ENCODE measurements at places on chromosomes 12 and 14.

DNA sequence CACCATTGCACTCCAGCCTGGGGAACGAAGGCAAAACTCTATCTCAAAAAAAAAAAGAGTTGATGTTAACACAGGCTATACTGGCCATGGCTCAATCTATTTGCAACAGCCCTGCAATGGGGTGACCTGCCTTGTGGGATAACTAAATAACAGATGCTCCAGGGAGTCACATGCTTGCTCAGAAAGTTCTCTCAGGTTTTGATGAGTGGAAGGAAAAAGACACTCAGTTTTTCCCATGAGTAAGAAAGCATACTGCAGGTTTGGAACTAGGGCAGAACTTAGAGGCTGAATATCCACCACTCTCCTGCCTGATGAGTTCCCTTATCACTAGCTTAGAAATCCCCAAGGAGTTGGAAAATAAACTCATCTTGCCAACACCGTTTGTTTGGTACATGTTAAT lies 16.9 kb downstream of the WSB2 start:
- DNase-seq: no peak

DNA sequence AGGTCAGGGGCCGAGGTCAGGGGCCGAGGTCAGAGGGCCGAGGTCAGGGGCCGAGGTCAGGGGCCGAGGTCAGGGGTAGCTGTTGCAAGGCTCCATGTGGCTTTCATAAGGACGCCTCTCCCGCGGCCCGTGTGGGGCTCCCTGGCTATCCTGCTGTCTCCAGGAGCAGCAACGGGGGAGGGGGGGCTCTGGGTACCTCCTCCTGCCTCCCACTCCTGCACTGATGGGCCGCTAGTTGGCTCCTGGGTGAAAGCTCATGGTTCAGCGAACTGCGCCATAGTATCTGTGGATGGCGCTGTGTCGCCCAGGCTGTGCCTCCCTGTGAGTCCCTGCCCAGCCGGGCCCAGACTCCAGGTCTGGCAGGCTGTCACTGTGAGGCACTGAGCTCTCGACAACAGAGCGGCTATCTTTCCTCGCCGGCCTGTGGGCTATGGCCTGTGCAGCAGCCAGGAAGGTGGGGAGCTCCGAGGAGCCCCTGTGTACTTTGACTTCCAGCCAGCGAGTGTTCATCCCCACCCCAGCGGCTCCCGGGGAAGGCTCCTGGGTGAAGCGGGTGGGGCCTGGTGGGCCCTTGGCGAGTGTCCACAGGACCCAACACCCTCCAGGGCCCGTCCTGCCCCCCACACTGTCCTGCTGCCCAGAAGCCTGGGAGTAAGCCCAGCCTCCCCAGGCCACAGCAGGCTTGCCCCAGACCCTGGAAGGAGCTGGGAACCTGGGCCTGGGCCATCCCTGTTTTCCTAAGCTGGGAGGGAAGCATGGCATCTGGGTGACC lies 8.1 kb downstream of the RFLNA start:
- no peak for DNase-seq

- DNase-seq: no peak
These were observed 72.5 kb downstream of the NEDD1 start for GRCh38 chr12:96979532-96979931.

- no peak for DNase-seq
These were observed 116.4 kb downstream of the PDZRN4 start for GRCh38 chr12:41304526-41304925.

DNA sequence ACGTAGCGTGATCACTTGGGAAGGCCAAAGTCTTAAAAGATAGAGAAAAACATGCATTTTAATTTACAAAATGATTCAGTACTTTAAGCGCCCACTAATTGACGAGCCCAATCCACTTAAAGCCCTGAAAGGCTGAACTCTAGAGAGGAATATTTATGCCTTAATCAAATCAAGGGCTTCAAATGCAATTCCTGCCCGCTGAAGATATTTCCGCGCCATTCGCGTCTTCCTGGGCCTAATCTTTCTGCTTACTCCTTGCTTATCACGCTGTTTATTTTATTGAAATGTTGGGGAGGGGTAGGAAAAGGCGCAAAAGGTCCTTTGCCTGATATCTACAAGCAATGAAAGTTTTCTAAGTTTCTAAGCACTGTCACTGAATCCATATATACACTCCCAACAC lies 4.0 kb downstream of the TBX3 start:
- no peak for DNase-seq

DNA sequence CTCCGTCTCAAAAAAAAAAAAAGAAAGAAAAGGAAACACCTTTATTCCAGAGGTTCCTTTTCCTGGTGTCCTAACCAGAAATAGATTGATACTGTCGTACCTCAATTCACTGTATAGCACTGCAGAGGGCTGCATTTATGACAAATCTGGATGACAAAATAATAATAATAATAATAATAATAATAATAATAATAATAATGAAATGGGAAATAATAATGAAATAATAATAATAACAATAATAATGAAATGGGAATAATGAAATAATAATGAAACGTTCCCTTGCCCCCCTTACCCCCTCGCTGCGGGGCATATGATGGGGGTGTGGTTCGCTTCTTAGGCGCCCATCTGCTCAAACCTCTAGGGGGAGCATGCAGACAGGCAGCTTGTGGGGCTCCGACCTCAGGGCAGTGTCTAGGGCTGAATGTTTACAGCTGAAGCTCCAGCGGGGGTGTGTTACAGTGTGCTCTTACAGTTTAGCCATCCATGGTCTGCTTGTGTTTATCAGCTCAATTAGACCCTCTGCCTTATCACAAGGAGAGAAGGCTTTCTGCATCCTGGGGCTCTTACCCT lies 1088.3 kb upstream of the SEL1L start:
- no peak for DNase-seq

DNA sequence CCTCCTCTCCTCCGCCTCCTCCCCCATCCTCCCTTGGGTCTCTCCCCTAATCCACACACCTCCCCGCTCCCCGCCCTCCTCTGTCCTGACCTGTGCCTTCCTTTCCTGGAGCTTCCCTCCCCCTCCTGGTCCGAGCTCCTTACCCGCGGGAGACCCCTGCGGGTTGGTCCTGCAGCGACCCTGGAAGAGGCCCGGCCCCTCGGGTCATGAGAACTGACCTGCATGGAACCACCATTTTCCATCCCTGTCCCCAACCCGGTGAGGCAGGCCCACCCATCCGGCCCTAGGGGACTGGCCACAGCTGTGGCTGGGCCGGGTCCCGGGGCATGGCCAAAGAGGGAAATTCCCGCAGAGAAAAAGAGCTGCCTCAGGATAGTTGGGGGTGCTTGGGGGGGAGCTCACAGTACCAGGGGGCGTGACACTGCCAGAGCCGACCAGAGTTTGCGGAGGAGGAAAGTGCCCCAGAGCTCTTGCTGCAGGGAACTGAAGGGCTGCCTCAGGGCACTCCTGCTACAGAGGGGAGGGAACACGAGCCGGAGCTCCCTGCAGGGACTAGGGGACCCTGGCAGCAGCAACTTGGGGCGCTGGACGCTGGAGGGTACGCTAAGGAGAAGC lies 613 bp downstream of the ARHGEF40 start:
- DNase-seq: no peak

DNA sequence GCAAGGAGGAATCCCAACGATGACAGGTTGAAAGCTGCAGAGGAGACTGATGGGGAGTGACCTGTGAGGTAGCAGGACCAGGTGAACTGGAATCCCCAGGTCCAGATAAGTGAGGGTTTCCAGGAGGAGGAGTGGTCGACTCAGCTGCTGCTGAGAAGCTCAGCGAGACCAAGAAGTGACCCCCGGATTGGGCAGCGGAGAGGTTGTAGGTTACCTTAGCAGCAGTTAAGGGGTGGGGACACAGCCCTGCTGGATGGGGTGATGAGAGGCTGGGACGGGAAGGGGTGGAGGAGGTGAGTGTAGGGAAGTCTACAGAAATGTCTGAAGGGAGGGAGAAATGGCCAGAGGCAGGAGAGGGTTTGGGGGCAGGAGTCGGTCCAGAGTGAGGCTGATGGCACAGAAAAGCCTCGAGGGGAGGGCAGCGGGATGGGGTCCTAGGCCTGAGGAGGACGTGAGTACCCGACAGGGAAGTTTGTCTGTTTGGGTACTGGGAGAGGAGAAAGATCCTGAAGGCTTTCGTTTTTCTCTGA lies 2.6 kb upstream of the RCOR1 start:
- no peak for DNase-seq

GRCh38 chr12:111283521-111283920 lies 85.4 kb downstream of the PHETA1 start:
- no peak for DNase-seq

DNA sequence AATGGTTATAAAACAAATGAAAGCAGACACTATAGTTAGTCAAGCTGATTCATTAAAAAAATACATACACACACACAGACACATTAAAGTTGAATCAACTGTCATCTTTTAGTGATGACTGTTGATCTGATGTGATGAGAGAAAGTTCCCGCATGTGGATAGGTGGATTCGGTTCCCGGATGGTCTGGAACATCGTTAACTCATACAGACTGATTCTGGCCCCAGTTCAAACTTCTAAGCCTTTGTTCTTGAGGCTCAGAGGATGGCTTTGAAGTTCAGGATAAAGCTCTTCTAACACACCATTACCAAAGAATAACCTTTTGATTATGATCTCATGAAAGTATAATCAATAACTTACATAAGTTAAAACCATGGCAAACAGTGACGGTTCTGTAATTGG lies 27.5 kb downstream of the WIF1 start:
- DNase-seq: no peak

- DNase-seq: no peak
These were observed 1.3 kb downstream of the RITA1 start for GRCh38 chr12:113186666-113187325.

DNA sequence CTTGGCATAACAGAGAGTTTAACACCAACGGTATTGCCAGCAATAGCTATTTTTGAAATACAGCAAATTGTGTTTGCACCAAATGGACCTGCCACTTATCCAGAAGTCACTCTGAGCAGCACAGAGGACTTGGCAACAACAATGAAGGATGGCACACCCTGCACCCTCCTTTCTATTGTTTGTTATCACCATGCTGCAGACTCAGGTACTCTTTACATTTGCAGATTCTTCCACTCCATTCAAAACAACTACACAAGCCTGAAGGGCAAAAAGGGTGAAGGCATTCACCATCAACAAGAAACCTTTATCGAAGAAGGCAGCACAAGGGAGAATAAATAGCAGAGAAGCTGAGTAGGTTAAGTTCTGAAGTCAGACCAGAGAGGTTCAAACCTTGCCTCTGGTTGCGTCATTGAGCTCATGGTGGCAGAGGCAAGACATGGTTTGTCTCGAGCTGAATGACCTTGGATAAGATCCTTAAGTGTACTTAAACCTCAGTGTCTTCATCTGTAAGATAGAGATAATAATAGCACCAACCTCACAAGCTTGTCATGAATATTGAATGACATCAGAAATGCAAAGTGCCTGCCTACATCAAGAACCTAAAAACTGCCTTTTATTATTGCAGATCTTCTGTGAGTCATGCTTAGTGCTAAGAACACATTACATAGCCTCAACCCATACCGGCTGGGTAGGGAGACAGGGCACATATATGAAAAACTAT lies 1.4 kb upstream of the ACSM4 start:
- DNase-seq: no peak

DNA sequence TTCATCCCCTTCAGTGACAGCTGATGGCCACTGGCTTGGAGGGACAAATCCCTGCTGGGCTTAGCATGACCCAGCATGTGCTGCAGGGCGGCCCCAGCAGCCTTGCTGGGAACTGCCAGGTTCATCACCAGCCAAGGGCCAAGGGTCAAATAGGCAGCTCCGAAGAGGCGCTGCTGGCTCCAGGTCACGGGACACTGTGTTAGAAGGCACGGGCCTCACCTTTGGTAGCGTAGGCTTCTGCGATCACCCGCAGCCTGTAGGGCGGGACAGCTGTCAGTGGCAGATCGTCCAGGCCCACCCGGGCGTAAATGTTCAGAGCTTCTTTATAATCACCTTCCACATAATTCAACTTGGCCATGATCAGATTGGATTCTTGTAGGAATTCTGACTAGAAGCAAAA lies 35.7 kb downstream of the TTC7B start:
- no peak for DNase-seq

- no peak for DNase-seq
These were observed at the start of gene DDN for GRCh38 chr12:48999371-49000131. Gene DDN (minus strand): TSS chr12:48999375. CDS start chr12:48999287, 88 bp downstream.

- no peak for DNase-seq
These were observed 1.1 kb downstream of the PPFIBP1 start for GRCh38 chr12:27524839-27525753.

GRCh38 chr14:52078721-52079120 lies 9.9 kb upstream of the NID2 start:
- DNase-seq: no peak

- DNase-seq: no peak
These were observed 400.9 kb upstream of the PDE3A start for GRCh38 chr12:19967431-19967830.

- no peak for DNase-seq
These were observed 65.0 kb downstream of the CHGA start for GRCh38 chr14:92987713-92988510.

DNA sequence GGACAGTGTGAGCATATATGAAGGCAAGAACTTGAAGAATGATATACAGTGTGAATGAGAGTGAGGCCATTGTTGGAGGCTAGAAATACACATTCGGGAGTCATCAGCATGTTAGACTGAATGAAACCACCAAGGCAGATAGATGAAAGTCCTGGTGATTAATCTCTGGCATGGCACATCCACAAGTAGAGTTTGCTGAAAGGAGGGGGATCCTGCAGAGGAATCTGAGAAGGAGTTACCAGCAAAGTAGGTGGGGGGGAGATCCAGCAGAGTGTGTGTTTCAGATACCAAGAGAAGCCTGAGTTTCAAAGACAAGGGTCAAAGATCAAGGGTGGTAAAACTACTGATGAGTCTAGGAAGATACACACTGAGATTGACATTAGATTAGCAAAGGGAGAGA lies 426.7 kb upstream of the DCN start:
- no peak for DNase-seq

GRCh38 chr12:42477941-42478340 lies 111.6 kb downstream of the PRICKLE1 start:
- no peak for DNase-seq

GRCh38 chr12:93311827-93312226 lies 65.9 kb upstream of the NUDT4 start:
- no peak for DNase-seq

DNA sequence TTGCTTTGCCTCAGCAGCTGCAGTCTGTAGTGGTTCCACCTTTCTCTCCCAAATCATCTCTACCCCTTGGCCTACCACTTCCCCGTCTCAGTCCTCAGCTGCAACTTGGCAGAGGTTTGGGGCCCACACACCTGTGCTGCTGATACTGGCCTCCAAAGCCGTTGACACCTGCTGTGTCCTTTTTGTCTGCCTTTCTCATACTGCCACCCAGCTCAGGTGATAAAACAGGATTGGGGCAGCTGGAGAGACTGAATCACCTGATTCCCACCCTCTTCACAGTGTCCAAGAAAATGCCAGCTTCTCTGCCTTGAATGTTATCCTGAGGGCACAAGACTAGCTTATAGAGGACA lies 103.7 kb downstream of the ETV6 start:
- no peak for DNase-seq

- DNase-seq: no peak
These were observed 89.0 kb downstream of the BORCS5 start for GRCh38 chr12:12445882-12446181.

- DNase-seq: no peak
These were observed 58.2 kb downstream of the ETNK1 start for GRCh38 chr12:22683131-22683530.

- DNase-seq: no peak
These were observed 3.3 kb upstream of the KRT18 start for GRCh38 chr12:52945389-52946232.
